ENCODE measurements at places on chromosomes 2 and 18.
A peak's percentile ranks its signal among the peaks of the same experiment; 100 is the strongest.

- no peak for DNase-seq
Measured at GRCh38 chr18:79846936-79847557, 49.3 kb downstream of the KCNG2 start.

- no peak for DNase-seq
Measured at GRCh38 chr2:238956676-238957075, 108.8 kb downstream of the TWIST2 start.

GRCh38 chr18:427005-427404 is 73.5 kb downstream of the COLEC12 start:
- DNase-seq: peak; percentile 34

GRCh38 chr2:206011018-206011614 is 74.9 kb downstream of the INO80D start:
- DNase-seq: no peak

GRCh38 chr2:38499548-38500282 is 103.0 kb downstream of the HNRNPLL start:
- no peak for DNase-seq

DNA sequence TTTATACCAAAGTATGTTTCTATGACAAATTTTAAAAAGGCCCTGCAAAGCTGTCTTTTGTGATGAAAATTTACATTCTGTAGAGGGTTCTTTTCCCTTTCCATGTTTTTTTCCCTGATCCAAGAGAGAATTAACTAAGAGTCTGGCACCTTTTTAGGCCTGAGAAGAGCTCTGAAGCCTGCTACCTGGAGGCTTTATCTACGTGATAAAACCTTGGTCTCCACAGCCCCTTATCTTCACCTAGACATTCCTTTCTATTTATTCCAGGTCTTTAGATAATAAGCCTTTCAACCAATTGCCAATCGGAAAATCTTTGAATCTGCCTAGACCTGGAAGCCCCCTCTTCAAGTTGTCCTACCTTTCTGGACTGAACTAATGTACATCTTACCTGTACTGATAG is 774.1 kb upstream of the LRRTM1 start:
- no peak for DNase-seq

- no peak for DNase-seq
Measured at GRCh38 chr2:67277450-67277849, 119.7 kb upstream of the ETAA1 start.

DNA sequence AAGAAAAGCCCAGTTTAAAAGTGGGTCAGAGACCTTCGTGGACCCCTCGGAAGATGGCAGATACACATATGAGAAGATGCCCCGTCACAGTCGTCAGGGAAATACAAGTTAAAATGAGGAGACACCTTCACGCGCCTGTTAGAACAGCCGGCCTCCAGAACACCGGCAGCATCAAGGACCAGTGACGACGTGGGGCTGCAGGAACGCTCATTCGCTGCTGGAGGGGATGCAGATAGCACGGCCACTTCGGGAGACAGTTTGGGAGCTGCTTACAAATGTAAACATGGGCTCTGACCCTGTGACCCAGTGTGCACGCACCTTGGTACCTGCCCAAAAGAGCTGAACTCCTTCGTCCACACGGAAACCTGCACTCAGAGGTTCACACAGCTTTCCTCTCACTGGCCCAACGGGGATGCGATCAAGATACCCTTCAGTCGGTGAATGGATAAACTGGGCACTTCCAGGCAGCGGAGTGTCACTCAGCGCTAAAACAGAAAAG is 83.7 kb upstream of the CTDP1 start:
- DNase-seq: no peak

Measured in fibroblast of skin of left biceps (primary cell).